EH (cell line): ENCODE measurements at places on chromosomes 3 and 15.

- DNase-seq: no peak
Observed at GRCh38 chr3:32897981-32898623, 53.3 kb upstream of the CCR4 start.

DNA sequence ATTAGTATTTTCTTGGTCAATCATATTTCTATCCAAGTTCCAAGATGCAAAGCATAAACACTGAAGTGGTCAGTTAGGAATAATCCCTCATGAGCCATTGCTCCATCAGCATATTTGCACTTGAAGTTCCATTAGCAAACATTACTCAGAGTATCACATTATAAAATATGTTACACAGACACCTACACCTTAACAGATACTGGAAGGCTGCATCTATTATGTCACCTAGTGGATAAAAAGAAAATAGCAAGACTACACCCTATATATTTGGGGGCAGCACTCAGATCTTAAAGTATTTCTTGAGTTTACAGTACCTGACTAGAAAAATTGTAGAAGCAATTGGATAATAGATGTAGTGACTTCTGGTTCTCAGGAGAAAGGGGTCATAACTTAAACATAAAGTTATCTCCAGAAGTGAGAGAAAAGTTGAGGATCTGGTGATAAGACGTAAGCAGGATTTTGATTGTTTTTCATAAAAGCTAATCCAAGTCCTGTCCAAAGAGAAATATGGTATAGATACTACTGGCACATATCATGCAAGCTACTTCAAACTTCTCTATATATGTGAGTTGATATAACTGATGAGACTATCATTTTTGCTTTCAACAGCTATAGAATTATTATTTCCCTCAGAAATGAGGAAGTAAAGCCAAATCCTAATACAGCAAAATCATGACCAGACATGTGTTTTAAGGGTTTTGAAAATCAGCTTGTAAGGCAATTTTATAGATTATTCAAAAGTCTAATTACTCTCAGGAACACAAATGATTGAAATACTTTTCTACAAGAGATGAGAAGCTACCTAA is 422.2 kb downstream of the GBE1 start:
- peak; percentile 12 for DNase-seq

DNA sequence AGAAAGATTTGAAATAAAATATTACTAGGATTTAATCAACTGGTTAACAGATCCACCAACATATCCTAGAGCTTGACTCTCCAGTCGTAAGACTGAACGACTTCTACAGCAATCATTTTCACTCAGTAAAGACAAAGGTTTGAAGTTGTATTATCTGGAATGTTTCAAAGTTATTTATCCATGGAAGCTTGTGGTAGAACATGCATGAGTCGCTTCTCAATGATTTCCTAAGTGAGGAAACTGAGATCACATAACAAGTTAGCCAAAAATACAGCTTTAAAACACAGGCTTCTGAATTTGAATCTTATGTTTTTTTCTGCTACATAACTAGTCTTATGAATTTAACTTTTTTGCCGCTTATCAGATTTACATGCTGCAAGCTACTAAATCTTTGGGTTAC is 241.8 kb downstream of the FOXP1 start:
- DNase-seq: peak; percentile 90

DNA sequence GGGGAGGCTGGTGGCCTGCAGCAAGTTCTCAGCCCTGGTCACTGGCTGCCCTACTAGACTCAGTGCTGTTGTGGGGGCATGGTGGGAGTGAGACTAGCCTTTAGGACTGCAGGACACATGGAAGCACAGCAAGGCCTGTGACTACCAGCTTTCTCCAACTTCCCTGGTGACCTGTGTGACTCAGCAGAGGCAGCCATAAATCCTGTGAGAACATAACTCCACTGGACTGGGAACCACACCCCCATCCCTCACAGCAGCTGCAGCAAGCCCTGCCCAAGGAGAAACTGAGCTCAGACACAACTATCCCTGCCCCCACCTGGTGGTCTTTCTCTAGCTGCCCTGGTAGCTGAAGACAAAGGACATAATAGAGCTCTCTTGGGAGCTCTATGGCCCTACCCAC is 111.3 kb downstream of the DCLK3 start:
- DNase-seq: peak; percentile 84

- DNase-seq: no peak
Observed at GRCh38 chr3:71406972-71407810, 176.3 kb downstream of the FOXP1 start.

- no peak for DNase-seq
Observed at GRCh38 chr3:94028093-94028837, at the start of gene STX19. Gene STX19, minus strand, starts transcription at chr3:94028597. Its CDS starts 13,328 bp downstream, at chr3:94015269.
